BJ (cell line): ENCODE measurements at places on chromosomes 6 and 20.

DNA sequence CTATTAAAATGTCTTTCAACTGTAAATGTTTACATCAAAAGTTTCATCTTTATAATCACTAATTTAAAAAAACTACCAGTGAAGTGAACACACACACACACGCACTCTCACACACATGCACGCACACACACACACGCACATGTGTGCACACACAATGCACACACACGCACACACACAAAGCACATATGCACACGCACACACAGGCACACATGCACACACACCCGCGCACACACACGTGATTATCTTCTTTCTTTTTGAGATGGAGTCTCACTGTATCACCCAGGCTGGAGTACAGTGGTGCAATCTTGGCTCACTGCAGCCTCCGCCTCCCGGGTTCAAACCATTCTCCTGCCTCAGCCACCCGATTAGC is 80.0 kb upstream of the FRMD1 start:
- no peak for DNase-seq

DNA sequence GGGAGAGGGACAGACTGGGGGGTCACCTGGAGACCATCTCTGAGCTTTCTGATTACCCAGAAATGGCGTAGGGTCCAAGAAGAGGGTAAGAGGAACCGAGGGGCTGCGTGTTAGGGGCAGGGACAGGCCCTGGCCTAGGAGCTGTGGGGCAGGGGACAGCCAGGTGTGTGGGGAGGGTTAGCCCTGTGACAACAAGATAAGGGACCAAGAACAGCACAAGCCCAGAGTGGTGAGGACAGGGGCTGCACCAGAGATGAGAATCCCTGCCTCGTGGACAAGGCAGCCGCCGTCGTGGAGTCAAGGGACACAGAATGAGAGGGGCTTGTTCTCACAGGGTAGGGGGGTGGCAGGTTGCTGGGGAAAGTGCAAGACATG is 449 bp upstream of the AVP start:
- no peak for DNase-seq

DNA sequence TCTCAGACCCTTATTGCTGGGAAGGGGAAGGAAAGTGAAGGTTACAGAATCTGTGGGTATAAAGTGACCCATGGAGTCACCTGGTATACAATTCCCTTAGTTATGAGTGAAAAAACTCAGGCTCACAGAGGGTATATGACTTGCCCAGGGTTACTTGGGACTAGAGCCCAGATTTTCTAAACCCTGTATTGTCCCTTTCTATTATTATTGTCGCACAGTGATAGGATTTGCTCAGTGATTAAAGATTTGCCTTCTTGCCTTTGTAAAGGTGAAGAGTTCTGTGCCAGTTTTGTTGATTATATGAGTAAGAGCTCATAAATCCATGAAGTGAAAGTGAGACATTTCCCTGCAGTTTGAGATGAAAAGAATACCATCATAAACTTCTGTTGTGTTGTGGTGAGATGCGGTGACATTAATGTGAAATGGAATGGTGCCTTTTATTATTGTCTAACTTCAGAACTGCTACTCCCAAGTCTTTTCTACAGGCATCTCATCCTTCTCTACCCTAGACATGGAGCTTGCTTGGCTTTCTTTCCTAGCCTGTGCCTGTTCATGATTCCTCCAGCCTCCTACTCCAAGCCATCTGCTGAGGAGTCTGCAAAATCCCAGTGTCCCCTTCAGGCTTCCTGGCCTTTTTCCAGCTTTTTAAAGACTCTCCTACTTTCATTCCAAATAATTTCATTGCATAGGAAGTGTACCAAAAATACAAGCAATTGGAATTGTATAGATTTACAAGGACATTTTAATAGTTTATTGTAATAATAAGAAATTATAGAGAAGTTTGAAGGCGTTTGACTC is 33.5 kb upstream of the ADIG start:
- no peak for DNase-seq

DNA sequence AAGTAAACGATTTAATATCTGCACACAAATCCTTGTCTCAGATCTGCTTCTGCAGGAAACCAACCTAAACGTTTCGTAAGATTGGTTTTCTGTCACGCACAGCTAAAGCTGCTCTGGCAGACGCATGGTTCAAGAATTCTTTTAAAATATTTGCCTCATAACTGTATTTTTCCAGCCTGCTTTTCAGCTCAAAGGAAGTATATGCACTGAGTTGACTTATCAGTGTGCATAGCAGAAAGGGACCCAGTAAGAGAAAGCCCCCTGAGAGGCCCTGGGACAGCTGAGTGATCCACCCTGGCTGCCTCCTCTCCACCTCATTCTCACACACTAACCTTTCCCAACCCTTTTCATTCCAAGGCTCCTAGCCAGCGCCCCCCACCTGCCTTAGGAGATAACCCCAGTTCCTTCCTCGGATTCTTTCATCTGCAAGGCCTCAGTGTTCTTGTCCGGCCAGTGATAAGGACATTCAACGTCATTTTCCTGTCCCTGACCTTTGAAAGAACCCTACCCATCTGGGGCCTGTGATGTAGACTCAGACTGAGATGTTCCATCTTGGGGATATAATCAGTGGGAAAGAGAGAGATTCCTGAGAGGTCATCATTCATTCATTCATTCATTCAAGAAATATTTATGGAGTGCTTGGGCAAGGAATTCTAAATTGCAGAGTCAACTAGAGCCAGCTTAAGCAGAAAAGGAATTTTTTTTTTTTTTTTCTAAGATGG is 22.4 kb upstream of the SLC9A8 start:
- peak; percentile 59 for DNase-seq

GRCh38 chr6:143331362-143331761 is 119.1 kb downstream of the ADAT2 start:
- DNase-seq, result no peak

DNA sequence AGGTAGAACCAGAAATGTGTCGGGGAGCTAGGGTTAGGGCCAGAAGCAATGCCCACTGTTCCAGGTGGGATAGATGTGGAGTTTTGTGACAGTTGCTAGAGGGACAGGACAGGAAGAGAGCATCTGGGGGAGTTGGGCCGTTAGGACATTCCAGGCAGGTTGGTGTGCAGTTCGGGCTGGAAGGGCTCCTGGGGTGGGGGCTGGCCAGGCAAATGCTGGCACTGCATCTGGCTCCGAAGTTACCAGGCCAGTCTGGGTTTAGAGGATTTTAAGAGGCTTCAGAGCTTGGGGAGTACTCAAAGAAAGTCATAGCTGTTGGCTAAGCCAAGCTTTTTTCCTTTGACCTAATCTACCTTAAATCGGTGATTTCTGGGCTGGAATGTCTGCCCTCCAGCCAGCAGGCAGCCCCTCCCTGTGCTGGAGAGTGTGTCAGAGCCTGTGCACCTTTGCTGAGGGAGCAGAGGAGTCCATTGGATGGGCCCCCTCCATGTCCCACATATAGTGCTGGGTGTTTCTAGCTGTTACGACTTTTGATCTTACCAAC is 20.8 kb downstream of the PLCG1 start:
- DNase-seq, result no peak

GRCh38 chr6:117317261-117317660 is 51.9 kb downstream of the VGLL2 start:
- DNase-seq, result no peak

- peak; percentile 57 for DNase-seq
These were observed 17.3 kb upstream of the TRIM27 start for GRCh38 chr6:28940858-28941683.

DNA sequence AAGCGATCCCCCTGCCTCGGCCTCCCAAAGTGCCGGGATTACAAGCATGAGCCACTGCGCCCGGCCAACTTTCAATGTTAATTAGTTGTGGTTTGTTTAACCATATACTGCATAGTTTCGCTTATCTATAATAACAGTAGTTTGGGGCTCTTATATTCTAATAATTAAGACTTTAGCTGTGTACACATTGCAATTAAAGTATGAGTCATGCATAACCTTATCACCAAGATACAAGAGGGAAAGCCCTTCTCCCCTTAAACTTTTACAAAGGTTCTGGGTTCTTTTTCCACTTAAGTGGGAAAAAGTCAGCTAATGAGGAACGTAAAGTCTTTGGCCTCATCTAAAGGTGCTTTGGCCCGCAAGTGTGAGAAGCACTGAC is 3.2 kb upstream of the MCCD1 start:
- DNase-seq, result no peak
